ENCODE measurements at places on chromosomes 2 and 18. TPM values are rescaled to one million over a fixed set of nuclear protein-coding genes. Genes with fewer than 3 reads are reported as not detected.

DNA sequence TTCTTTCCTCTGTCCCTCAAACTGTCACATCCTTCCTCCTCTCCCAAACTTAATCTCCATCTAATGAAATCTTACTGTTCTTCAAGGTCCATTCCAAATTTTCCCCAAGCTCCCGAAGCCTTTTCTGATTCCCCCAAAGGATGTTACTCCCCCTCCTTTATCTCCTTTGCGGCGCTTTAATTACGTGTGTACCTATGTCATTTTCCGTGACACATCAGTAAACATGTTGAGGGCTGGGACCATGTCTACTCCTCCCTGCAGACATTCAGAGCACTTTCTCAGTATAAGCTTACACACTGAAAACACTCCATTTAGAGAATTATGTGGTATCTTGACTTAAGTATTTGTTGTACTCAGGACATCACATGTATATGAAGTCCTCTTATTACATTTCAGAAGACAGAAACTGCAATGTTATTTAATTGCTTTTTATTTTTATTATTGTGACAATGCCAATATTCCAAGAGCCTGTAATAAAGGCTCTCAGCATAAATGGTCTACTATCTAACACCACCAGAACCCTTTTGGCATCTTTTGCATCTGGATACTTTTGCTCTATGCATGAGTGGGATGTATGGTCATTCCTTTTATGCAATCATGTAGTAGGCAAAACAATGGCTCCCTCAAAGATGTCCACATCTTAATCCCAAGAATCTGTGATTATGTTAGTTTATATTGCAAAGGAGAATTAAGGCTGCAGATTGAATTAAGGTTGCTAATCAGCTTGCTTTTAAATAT lies 1.8 kb downstream of the NMI start:
- no peaks in the 10 kb centered on the region for H3K36me3 ChIP-seq
- peaks cover 26% of the 10 kb centered on the region for H3K4me1 ChIP-seq
- no peak overlapping the region for H3K27ac ChIP-seq
- DNase-seq = no peak
- H3K4me3 ChIP-seq = no peak overlapping the region

DNA sequence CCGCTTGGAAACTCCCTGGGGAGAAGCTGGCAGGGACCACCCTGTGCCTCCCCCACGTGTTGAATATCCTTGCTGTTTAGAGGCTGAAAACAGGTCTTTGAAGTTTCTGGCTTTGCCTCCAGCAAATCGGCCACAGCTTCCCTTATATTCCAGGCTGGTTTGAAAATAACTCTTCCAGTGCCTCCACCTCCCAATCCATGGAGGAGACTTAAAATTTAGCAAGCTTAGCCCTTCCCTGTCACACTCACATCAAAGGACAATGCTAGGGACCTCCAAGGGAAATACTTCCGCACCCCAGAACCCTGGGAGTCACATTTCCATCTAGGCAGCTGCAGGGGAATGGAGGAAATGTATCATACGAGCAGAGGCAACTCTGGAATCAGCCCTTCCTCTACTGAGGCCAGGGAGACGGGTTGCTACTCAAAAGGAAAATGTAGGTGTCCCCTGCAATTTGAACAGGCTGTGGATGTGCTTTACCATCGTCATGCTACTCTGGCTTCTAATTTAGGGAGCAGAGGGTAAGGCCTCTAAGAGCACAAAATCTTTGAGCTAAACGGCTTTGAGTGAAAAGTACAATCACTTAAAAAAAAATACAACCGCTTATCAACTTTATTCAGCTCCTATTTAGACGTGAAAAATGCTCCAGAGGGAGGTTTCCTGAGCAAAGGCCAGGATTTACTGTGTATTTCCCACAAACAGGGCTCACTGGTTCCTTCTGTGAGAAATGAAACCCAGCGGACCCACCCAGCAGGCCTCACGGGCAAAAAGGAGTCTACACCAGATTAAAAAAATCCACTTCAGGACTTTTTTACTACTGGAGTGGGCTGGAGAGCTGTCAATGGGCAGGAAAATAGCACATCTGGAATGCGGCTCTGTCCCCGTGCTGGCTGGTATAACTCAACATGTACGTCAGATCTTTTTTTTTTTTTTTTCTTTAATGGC lies 49.4 kb upstream of the PKDCC start:
- H3K27me3 ChIP-seq = no peaks in the 10 kb centered on the region
- no peak overlapping the region for H3K4me3 ChIP-seq
- H3K36me3 ChIP-seq = no peaks in the 10 kb centered on the region
- H3K4me1 ChIP-seq = no peaks in the 10 kb centered on the region
- no peak for DNase-seq
- no peak overlapping the region for H3K27ac ChIP-seq

- no peaks in the 10 kb centered on the region for H3K36me3 ChIP-seq
- no peak for DNase-seq
- no peaks in the 10 kb centered on the region for H3K4me1 ChIP-seq
- no peak overlapping the region for H3K4me3 ChIP-seq
Measured at GRCh38 chr2:168378960-168379669, 77.0 kb upstream of the CERS6 start.

DNA sequence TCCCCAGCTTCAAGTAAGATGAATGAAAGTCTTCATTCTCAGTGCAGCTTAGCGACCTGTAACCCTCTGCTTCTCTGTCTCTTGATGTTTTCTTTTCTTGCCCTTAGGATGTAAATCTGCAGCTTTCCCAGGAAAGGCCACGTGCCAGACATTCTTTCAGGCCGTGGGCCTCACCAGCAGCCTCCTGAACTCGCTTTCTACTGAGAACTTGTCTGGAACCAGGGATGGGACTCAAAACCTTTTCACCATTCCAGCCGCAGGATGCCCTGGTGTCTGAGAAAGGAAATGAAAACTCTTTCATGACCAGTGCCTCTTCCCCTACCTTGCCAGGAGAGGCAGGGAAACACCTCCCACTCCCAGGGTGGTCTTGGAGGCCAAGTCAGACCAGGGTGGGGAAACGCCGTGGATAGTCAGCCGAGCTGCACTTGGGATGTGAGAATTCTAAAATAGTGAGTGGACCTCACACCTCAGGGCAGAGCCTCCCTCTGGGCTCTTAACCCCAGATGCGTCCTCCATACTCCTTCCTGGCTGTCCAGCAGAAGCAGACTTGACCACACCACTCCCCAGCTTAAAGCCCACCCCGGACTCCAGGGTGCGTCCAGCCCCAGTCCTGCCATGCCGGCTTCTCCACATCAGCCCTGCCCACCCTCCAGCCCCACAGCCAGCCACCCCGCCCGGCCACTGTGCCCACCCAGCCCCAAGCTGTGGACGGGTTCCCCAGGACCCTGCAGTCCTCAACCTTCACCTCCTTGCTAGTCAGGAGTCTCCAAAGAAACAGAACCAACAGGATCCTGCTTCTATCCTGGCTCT lies 115.5 kb downstream of the TWIST2 start:
- no peak for DNase-seq

GRCh38 chr2:18467749-18468360 lies 92.6 kb downstream of the RDH14 start:
- no peak overlapping the region for H3K4me3 ChIP-seq
- H3K27me3 ChIP-seq = no peaks in the 10 kb centered on the region
- H3K36me3 ChIP-seq = no peaks in the 10 kb centered on the region
- no peak for DNase-seq

GRCh38 chr2:145757503-145758246 lies 1237.8 kb upstream of the ZEB2 start:
- DNase-seq = no peak
- H3K4me3 ChIP-seq = no peak overlapping the region
- no peak overlapping the region for H3K27ac ChIP-seq
- H3K4me1 ChIP-seq = peaks cover 2% of the 10 kb centered on the region
- no peaks in the 10 kb centered on the region for H3K27me3 ChIP-seq

DNA sequence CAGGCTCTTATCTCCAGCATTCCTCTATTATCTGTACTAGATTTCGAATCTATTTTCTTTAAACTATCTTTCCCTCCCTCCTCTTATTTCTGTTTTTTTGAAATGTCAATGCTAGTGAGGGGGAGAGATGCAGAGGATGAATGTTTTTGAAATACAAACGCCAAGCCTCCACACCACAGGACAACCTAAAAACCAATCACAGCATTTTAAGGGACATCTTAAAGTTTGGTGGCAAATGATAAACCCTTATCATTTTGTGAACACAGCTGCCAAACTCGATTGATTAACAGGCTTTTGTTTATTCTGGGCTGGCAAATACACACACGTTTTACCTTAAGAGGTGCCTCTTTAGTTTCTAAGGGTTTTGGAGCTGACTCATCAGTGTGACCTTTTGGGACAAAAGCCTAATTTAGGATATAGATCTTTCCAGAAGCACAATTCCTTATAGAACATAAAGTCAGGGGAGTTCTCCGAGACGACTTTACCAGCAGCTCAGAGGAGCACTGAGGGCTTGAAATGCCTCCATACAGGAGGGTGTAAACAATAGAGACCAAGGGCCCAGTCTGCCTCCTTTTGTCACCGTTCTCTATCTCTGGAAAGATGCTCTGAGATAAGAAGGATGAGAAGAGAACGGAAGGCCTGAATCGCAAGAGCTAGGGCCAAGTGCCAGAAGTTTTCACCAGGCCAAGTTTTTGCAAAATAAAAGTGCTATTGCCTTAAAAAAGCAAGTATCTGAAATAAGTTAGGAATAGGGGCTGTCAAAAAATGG lies 4.2 kb upstream of the MEIS1 start:
- no peaks in the 10 kb centered on the region for H3K36me3 ChIP-seq
- no peak for DNase-seq
- peaks cover 6% of the 10 kb centered on the region for H3K27me3 ChIP-seq
- peaks cover 18% of the 10 kb centered on the region for H3K4me1 ChIP-seq
- H3K27ac ChIP-seq = no peak overlapping the region

- no peak for DNase-seq
- H3K4me3 ChIP-seq = no peak overlapping the region
- no peaks in the 10 kb centered on the region for H3K27me3 ChIP-seq
- H3K27ac ChIP-seq = no peak overlapping the region
Measured at GRCh38 chr2:126988482-126988881, 89.8 kb downstream of the TEX51 start.

DNA sequence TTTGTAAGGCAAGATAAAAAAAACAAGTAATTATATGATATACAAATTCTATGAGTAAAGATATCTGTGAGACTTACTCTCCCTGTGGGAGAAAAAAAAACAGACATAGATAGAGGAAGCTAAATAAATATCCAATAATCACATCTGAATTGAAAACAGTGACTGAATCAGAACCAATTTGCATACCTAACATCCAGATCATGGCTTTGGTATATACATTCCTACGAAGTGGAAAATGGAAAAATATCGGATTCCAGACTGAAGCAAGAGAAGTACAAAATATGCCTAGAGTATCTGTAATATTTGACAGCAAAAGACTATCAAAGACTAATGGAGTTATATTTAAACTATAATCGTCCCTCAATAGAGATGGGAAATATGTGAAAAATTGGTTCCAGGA lies 1108.1 kb upstream of the CHAC2 start:
- no peak overlapping the region for H3K4me3 ChIP-seq
- H3K4me1 ChIP-seq = no peaks in the 10 kb centered on the region
- no peak for DNase-seq
- H3K27me3 ChIP-seq = no peaks in the 10 kb centered on the region

GRCh38 chr2:2705871-2706270 lies 374.8 kb upstream of the MYT1L start:
- no peak overlapping the region for H3K4me3 ChIP-seq
- no peaks in the 10 kb centered on the region for H3K27me3 ChIP-seq
- H3K36me3 ChIP-seq = no peaks in the 10 kb centered on the region
- H3K4me1 ChIP-seq = no peaks in the 10 kb centered on the region
- DNase-seq = no peak

GRCh38 chr2:1081451-1082225 lies 131.0 kb downstream of the SNTG2 start:
- H3K4me3 ChIP-seq = no peak overlapping the region
- peaks cover 2% of the 10 kb centered on the region for H3K27me3 ChIP-seq
- no peak overlapping the region for H3K27ac ChIP-seq

DNA sequence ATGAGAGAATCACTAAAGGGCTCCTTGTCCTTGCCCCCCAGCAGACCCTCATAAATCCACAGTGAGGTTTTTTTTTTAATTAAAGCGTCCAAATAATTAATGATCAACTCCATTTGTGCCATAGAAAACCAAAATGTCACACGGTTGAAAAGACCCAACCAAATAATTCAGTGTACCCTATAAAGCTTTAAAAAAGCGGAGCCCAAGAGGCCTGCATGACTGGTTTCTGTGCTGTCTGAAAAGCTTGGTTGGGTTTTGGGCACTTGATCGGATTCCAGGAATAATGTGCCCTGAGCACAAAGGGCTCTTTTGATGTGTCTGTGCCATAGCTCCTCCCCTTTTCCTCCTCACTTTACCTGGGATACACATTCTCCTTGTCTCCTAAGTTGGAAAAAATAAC lies 523.2 kb downstream of the TNS1 start:
- H3K27me3 ChIP-seq = no peaks in the 10 kb centered on the region
- H3K4me1 ChIP-seq = no peaks in the 10 kb centered on the region
- H3K36me3 ChIP-seq = no peaks in the 10 kb centered on the region
- no peak overlapping the region for H3K4me3 ChIP-seq
- H3K27ac ChIP-seq = no peak overlapping the region
- DNase-seq = no peak

GRCh38 chr18:80227472-80227871 lies 19.8 kb downstream of the PARD6G start:
- no peaks in the 10 kb centered on the region for H3K36me3 ChIP-seq
- no peak overlapping the region for H3K27ac ChIP-seq
- H3K27me3 ChIP-seq = no peaks in the 10 kb centered on the region
- DNase-seq = no peak
- no peak overlapping the region for H3K4me3 ChIP-seq

GRCh38 chr2:224638301-224638823 lies 53.2 kb upstream of the CUL3 start:
- no peaks in the 10 kb centered on the region for H3K36me3 ChIP-seq
- no peak overlapping the region for H3K4me3 ChIP-seq
- H3K27ac ChIP-seq = no peak overlapping the region
- DNase-seq = no peak

- peaks cover 3% of the 10 kb centered on the region for H3K27me3 ChIP-seq
- no peaks in the 10 kb centered on the region for H3K4me1 ChIP-seq
- no peak for DNase-seq
- no peak overlapping the region for H3K4me3 ChIP-seq
- H3K27ac ChIP-seq = no peak overlapping the region
Measured at GRCh38 chr2:79383681-79384080, 129.2 kb upstream of the CTNNA2 start.

DNA sequence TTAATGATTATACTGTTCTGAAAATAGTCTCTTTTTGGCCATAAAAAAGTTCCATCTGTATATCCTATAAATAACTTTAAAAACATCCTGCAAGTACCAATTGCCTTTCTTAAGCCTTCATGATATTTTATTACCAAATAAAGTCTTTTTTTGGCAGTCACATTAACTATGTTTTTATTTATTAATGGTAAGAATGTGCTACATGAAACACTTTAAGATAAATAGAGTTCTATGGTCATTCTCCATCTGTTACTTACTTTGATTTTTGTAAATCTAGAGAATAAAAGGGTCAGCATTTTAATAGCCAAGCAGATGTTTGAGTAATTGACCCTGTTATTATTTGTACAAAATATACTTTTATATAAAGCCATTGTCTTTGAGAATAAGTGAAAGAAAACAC lies 52.6 kb downstream of the LCLAT1 start:
- no peaks in the 10 kb centered on the region for H3K27me3 ChIP-seq
- H3K4me3 ChIP-seq = no peak overlapping the region
- no peak for DNase-seq
- no peaks in the 10 kb centered on the region for H3K36me3 ChIP-seq
- no peak overlapping the region for H3K27ac ChIP-seq
- H3K4me1 ChIP-seq = no peaks in the 10 kb centered on the region

LYG2 gene
- not detected for polyA plus RNA-seq

CFAP65 gene
- not detected for polyA plus RNA-seq

ALLC gene
- 0.09 TPM for polyA plus RNA-seq

CD8A gene
- polyA plus RNA-seq = 1.8 TPM

C1GALT1C1L gene
- not detected for polyA plus RNA-seq

ACMSD gene
- polyA plus RNA-seq = 81.7 TPM

SLC23A3 gene
- polyA plus RNA-seq = 0.38 TPM

TNFRSF11A gene
- polyA plus RNA-seq = 0.32 TPM

C2orf92 gene
- 0.96 TPM for polyA plus RNA-seq

GLS gene
- 5.3 TPM for polyA plus RNA-seq

KCNK3 gene
- polyA plus RNA-seq = 2.6 TPM

REG1A gene
- not detected for polyA plus RNA-seq

Measured in liver (tissue), 10 donors.